Liver (tissue), 10 donors: ENCODE measurements at places on chromosomes 2 and 18.

DNA sequence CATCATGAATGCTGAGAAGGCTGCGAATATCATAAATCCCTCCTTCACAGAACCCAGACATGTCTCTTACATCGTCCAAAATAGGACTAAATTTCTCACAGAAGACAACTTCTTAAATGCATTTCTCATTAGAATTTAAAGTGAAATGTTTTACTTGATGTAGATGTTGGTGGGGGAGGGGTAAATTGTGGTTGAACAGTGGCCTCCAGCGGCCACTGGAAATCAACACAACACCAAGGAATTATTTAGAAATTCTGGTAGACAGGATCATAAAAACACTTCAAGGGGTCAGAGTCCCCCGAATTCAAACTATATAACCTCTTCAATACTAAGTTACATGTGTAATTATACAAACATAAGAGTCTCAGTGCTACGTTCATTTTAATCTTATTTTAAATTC is 135.9 kb downstream of the ABCA12 start:
- DNase-seq: no peak

DNA sequence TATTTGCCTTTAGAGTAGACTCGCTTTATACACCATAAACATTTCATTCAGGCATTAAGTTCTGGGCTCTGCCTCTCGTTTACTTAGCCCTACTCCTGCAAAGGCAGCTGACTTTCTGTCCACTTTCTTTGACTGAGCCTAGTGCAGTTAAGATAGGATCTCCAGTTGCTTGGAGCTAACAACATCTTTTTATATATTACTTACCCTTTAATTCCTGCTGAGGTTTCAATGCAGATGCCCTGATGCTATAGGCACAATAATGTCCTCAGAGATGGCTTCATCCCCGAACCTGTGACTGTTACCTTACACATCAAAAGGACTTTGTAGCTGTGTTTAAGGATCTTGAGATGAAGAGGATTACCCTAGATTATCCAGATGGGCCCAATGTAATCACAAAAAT is 505.8 kb upstream of the TNP1 start:
- no peak for DNase-seq

DNA sequence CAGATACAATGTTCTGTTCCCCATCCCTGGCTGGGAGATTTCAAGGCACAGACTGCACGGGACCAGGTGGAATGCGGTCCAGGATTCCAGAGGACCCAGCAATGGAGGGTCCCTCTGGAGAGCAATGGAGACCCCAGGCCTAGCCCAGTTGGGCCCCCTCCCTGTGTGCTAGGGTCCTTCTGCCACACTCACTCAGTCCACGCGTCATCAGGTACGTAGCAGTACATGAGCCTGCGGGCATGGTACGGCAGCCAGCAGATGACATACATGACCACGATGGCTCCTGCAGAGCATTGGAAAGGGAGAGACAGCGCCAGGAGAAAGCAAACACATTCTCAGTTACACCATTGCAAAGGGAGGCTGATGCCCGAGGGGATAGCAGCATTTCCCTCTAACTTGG is 10.1 kb downstream of the NTSR2 start:
- DNase-seq: no peak

DNA sequence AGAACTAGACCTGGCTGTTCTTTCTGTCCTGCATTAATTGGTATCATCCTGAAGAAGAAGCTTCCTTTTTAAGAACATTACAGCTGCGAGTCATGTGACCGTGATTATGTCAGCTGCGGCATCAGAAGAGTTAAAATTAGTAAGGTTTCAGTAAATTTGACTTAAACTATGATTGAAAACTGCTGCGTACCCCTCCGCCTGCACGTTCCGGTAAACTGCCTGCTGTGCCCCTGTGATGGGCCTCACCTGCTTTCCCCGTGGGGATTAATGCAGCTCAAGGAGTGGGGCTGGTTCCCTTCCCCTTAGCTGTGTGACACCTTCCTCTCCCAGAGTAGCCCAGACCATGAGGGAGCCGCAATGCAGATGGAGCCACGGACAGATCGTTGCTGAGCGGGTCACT is 36.1 kb upstream of the MYO3B start:
- DNase-seq: no peak

DNA sequence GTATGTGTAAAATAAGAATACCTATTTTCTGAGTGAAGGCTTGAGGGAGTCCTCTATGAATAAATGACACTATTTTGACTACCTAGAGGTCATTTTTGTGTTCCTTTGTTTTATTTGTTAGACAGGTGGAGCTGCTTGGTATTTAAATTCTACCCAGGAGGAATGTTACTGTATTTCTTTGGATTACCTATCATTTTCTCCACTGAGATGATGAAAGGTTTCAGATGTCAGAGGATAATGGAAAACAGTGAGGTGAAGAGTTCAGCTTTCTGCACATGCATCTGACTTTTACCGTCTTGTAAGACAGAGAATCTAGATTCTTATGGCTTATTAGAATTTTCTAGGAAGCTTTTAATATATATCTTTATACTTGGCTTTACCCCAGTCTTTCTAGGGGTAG is 689.8 kb upstream of the NXPH2 start:
- DNase-seq: no peak

GRCh38 chr2:1193801-1194200 is 219.5 kb upstream of the TPO start:
- no peak for DNase-seq

GRCh38 chr2:198517976-198518375 is 713.6 kb downstream of the PLCL1 start:
- DNase-seq: no peak

DNA sequence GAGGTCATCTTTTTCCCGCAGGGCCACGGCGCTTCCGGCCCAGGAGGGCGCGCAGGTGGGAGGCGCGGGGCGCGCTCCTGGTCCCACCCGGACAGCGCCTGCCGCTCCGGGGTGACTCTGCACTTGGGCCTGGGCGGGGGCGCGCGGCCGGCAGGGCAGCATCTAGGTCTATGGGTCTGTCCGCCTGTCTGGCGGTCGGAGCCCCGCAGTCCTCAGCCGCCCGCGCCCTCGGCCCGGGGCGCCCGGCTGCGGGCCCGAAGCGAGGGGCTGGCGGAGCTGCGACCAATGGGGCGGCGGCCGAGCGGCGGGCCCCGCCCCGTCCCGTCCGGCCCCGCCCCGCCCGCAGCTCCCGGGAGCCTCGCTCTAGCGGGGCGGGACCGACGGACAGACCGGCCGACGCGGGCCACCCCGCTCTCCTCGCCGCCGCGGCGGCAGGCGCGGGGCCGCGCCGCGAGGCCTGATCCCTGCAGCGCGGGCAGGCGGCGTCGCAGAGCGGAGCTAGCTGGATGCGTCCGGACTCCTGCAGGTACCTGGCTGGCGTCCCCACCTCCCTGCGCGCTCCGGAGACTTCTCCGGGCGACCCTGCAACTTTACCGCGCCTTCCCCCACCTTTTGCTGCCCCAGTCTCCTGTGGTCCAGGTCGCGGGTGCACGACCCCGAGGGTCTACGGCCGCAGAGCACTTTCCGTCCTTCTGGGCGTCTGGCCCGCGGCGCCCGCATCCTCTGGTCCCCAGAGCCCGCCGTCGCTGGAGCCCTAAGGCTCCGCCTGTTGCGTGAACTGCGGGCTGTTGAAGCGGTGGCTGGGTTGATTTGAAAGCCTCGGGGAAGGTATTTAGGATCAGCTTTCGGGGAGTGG is at the start of gene KCNS3:
KCNS3 (plus strand) TSS at position 387 of the 856 bp plus-strand sequence. CDS start 52,342 bp downstream, outside the sequence.
- no peak for DNase-seq

DNA sequence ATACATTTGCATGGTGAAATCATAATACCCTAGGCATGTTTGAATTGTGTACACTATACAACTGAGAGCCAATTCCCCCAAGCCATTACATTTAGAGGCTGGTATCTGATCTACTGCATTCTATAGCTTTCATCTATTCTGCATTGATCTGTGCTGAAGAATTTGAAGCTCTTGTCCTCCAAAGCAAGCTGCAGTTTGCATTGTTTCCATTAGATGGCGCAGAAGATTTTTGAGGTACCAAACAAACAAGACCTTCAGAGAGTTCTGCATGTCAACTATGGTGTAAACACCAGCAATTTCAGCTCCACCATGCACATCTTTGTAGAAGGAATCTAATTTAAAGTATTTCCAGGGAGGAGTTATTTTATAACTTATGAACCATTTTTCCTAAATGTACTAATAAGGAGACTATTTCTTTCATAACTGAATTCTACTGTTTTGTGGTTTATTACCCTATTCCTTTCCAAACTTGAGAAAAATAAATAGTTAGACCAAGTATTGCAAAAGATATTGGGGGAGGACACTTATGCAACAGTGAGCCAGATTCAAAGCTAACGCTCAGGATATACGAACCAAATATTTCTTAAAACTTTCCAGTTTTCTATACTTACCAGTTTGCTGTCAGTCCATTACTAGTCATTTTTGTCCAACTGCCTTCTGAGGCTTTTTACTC is 761.8 kb upstream of the ACVR2A start:
- peak; percentile 48 for DNase-seq

DNA sequence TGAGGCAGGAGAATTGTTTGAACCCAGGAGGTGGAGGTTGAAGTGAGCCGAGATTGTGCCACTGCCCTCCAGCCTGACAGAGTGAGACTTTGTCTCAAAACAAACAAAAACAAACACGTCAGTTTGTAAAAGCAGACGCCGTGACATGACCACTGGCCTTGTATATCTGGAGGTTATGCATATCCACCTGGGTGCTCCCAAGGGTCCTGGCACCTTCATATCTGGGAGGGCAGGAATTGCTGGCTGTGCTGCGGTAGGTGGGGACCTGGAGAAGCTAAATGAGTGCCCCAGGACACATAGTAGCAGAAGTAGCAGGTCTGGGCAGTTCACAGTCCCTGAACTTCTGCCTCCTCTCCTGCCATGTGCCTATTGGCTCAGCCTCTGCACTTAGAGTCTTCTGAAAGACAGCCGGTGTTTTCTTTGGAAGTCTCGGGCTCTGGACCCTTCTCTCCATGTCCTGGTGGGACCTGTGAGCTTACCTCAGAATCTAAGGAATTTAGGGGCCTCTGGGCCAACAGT is 30.9 kb upstream of the IL1R2 start:
- no peak for DNase-seq

DNA sequence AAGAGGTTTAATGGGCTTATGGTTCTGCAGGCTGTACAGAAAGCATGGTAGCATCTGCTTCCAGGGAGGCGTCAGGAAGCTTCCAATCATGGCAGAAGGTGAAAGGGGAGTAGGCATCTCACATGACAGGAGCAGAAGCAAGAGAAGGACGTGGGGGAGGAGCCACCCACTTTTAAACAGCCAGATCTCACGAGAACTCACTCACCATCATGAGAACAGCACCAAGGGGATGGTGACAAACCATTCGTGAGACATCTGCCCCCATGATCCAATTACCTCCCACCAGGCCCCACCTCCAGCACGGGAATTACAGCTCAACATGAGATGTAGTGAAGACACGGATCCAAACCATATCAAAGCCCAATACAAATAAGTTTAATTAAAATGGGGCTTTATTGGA is 113.8 kb downstream of the ATL2 start:
- no peak for DNase-seq

DNA sequence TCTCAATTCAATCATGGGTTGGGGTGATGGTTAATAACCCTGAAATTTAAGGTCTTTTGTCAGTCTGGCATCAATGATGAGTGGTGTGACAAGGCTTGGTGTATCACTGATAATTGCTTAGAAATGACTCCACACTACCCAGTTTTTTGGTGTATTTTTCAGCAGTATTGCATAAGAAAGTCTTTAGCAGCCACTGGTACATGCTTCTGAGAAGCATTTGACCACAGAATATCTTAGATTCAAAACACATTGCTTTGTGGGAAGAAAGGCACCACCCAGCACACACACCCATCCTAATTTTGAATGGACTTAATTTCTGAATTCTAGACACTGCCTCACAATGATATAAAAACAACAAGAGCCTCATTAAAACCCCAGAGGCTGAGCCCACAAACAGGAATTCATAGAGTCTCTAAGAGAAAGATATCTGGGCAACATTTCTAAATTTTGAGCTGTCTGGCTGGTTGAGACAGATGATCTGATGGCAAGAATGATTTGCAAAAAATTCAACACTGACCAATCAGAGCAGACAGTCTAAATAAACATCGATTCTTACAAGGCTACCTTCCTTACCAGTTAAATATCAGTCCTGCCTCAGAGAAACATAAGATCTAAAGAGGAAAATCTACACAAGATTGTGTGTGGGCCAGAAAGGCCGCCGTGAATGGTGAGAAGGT is 114.7 kb upstream of the CYP1B1 start:
- no peak for DNase-seq

GRCh38 chr2:145957929-145958328 is 1438.0 kb upstream of the ZEB2 start:
- no peak for DNase-seq

DNA sequence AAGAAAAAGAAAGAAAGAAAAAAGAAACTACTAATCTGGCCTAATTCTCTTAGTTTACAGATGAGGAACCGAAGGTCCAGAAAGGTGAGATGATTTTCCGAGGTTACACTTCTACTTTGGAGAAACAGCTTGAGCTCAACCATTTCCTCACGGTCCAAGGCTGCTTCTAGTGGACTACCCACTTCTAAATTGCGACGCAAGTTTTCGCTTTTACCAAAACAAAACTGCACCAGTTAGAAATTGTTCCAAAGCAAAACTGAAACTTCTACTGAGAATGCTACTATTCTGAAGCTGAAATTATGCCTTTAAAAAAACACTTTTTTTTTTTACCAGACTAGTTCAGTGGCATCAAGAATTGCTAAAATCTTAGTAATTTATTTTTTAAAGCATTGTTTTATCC is 101.6 kb downstream of the INO80D start:
- no peak for DNase-seq

- no peak for DNase-seq
These were observed 82.8 kb downstream of the POLE4 start for GRCh38 chr2:75041226-75041625.

DNA sequence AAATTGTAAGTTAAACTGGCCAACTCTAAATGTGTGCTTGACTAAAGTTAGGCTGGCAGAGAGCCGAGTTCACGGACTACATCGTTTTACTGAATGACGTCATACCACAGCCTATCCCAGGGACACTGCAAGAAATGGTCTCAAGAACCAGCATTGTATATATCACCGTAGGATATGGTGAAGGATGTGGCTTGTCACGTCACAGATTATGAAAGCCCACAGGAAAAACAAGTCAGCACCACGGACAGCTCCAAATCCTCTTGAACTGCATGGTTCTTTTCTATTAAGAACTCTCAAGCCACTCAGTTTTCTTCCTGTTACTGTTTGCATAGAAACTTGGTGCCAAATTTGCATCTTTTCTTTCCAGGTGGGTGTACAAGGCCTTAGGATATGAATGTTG is 85.1 kb upstream of the ACAA2 start:
- DNase-seq: peak; percentile 56

DNA sequence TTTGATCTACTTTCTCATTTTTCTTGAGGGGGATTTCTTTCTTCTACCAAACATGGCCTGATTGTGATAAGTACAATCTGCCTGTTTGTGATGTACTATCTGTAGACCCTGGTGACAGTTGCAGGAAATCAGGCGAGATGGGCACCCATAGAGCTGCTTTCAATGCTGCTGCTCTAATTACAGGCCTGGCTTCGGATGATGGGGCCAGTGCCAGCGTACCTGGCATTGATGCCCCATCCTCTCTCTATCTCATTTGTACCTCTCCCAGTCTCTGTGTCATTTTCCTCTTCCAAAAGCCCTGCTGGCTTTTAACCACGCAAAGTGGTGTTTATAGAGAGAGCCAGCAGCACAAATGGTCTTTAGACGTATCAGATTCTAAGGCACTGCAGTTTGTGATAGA is 69.9 kb downstream of the KCTD18 start:
- DNase-seq: no peak

GRCh38 chr2:125330133-125330532 is 1305.0 kb downstream of the CNTNAP5 start:
- DNase-seq: no peak
